ENCODE measurements at places on chromosomes 6 and 20.

- DNase-seq = no peak
Observed at GRCh38 chr6:42200035-42200434, 5.3 kb upstream of the GUCA1B start.

GRCh38 chr6:139470997-139471396, 96.5 kb upstream of the CITED2 start:
- no peak for DNase-seq

DNA sequence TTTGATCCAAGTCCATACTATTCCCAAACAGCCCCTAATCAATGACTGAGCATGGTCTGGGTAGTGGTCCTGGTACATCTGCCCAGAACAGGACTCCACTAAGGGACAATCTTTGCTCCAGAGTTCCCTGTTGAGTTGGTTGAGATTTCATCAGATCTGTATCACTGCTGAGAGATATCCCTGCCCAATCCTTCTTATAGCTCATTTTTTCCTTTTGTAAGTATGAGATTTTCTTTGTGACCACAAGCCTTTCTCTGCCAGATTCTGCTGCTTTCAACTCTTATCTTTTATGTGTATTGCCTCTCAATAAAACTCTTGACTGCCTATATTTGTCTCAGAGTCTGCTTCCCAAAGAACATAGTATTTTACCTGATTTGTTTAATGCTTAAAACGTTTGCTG, 46.2 kb upstream of the LAMA2 start:
- no peak for DNase-seq

DNA sequence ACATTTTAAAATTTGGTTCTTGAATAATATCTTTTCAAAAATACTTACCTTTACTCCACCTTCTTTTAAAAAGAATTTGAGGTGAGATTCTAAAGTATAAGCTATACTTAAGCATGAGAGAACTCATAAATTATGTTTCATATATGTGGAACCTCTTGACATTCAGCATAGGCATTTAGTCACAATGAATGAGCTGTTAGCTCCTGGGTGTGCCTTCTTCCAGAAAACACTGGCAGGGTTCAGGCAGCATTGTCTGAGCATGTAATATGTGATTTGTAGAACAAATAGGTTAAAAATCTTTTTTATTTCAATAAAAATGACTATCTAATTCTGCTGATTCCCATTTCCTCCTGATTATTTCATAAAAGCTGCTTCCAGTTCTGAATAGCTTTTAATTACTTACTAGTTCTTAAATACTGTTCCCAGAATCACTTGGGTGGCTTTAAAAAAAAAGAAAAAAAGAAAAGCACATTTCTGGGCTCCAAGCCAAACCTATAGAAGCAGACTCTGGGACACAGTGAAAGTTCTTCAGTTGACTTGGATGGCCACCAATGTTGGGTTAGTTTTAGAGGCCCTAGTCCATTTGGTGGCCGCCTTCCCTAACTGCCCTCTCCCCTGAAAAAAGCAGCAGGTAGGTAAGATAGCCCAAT, 20.2 kb downstream of the RNF8 start:
- DNase-seq = no peak

- DNase-seq = no peak
Observed at GRCh38 chr6:18062733-18063132, 59.7 kb downstream of the NHLRC1 start.

GRCh38 chr6:43942616-43943015, 172.6 kb downstream of the VEGFA start:
- no peak for DNase-seq

GRCh38 chr20:38905375-38905774, 20.8 kb upstream of the FAM83D start:
- DNase-seq = no peak

- DNase-seq = no peak
Observed at GRCh38 chr6:143298071-143298470, 152.4 kb downstream of the ADAT2 start.

DNA sequence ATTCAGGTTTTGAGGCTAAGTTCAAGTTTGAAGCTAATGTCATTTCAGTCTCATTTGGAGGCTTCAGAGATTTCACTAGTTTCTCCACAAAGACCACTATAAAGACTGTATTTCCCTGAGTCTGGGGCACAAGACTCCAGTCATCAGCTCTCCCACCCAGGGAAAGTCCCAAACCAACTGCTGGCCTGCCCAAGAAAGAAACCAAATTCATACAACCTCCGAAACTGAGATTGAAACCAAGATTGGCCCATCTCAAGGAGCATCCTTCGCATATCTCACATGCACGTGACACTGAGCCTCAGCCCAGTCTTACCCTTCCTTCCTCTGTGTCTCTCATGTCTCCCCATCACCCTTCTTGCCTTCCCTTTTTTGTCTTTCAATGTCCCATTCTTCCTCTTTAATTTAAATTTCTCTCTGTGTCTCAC, 3.5 kb upstream of the LTA start:
- no peak for DNase-seq

DNA sequence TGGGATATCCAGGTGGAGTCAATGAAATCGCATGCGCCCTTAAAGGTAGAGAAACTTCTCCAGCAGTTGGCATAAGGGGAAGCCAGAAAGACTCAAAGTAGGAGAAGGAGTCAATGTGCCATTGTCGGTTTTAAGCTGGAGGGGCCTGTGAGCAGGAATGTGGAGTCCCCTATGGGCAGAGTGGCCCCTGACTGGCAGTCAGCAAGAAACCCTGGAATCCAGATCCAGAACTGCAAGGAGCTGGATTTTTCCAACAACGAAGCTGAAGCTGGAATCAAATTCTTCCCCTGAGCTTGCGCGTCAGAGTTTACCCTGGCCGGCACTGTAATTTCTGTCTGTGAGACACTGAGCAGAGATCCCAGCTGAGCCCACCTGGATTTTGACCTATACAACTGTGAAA, 315.0 kb downstream of the DHX35 start:
- no peak for DNase-seq

GRCh38 chr6:143498428-143498827, 13.1 kb downstream of the FUCA2 start:
- DNase-seq = no peak

DNA sequence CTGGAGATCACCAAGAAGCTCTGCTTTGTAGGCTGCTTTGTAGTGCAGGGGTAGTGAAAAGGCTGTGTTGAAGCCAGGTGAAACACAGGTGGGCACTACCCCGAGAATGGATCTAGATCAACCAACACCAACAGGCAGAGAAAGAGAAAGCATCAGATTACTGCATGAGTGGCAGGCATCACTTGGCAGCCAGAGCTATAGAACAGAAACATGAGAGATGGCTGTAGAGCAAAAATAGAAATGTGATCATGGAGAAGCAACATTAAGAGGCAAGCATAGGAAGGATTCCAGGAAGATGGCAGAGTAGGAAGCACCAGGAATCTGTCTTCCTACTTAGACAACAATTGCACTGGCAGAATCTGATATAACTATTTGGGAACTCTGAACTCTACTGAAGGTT, 311.1 kb upstream of the TCF21 start:
- DNase-seq = no peak

DNA sequence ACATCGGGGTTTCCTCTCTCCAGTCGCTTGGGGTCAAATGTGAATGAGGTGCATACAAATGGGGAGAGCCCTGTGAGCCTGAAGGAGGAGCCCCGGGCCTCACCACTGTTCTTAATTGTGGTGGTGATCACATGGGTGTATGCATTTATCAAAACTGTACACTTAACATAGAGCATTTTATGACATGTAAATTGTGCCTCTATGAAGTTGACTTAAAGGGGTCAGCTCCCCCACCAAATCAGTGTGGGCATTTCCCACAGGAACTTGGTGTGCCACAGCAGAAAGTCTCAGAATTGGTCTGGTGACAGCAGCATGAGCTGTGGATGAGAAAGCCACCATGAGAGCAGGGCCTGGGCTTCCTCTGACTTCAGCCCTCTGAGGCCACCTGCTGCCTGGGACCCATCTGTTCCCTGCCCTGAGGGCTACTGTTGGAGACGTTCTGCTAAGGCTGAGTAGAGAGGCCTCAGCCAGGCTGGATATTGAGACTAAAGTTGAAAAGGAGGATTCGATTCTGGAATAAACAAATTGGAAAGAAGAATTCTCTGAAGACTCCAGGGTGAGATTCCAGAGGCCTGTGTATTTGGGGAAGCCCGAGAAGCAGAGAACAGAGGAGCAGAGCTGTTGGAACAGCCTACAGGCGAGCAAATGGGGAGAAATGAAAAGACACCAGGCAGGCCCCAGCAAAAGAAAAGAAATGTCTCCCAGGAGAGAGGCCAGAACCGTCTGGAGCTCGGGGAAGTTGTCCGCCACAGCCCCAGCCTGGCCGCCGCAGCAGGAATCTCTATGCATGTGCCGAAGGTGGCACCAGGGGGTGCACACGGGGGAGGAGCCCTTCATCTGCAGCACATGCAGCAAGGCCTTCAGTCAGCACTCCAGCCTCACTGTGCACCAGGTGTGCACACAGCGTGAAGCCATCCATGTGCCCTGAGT, 37.6 kb upstream of the XRN2 start:
- DNase-seq = no peak

- no peak for DNase-seq
Observed at GRCh38 chr6:36000451-36000850, 24.0 kb downstream of the SLC26A8 start.

- DNase-seq = peak; percentile 80
Observed at GRCh38 chr6:35497571-35498421, 917 bp upstream of the TEAD3 start.

DNA sequence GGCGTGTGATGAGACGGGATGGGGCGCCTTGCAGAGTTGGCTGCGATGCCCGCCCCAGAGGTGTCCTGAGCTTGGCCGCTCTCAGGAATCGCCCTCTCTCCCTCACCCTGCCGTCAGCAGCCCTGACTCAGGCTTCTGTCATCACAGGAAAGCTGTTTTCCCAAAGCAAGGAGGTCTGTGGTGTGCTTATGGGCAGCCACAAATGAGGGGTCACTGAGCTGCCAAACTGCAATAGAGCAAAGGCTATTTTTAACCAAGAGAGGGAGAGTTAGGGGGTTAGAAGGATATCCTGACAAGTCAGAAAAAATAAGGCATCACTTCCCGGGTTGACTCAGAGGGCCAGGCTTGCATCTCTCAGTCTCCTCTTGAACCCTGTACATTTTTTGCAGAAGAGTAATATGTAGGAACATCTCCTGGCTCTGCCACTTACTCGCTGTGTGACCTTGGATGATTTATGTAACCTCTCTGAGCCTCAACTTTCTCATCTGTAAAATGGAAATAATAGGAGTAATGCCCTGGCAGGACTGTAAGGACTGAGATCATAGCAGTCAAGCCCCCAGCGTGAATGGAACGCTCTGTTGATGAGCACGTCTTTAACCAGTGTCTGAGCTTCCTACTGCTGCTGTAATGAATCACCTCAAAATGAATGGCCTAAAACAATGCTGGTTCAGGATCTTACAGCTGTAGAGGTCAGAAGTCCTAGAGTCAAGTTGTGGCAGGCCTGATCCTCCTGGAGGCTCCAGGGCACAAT, 181.9 kb downstream of the NFATC2 start:
- no peak for DNase-seq

DNA sequence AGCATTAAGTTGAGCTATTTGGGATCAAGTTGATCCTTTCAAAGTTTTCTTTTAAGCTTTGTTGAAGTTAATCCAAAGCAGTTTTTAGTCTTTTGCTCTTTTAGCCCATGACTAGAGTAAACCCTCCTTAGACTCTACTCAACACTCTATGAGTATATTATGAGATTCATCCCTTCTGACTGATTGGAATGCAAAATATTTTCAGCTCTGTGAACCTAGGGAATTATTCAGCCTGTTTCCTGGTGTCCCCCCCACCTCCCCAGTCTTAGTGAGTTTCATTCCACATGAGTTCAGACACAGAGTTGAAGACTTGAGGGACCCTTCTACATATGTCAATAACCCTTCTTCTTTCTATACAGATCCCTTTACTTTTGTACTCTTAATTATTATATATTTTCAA, 413.7 kb downstream of the RFPL4B start:
- no peak for DNase-seq

DNA sequence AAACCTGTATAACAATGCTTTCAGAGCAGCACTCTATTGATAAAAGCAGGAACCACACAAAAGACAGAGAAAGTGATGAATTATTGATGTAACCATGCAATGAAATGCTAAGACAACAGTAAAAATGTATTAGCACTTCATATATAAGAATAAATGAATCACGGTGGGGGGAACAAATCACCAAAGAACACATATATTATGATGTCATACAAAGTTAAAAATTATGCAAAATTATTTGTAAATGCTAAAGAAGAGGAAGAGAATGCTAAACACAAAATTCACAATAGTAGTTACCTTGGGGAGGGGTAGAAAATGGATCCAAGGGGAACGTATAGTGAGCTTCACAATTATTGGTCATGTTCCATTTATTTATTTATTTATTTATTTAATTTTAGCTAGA, 133.9 kb downstream of the KIF13A start:
- no peak for DNase-seq

- DNase-seq = no peak
Observed at GRCh38 chr6:30918670-30919069, 4.6 kb downstream of the VARS2 start.

DNA sequence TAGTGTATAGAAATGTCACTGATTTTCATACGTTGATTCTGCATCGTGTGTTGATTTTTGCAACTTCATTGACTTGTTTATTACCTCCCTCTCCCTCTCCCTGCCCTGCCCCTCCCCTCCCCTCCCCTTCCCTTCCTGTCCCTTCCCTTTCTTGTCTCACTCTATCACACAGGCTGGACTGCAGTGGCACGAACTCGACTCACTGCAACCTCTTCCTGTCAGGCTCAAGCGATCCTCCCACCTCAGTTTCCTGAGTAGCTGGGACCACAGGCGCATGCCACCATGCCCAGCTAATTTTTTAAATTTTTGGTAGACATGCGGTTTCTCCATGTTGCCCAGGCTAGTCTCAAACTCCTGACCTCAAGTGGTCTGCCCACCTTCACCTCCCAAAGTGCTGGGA, 19.2 kb upstream of the PPP1R14C start:
- no peak for DNase-seq

- no peak for DNase-seq
Observed at GRCh38 chr6:13101409-13101808, 226.9 kb downstream of the TBC1D7 start.

- DNase-seq = no peak
Observed at GRCh38 chr6:6564154-6564553, 24.4 kb upstream of the LY86 start.

DNA sequence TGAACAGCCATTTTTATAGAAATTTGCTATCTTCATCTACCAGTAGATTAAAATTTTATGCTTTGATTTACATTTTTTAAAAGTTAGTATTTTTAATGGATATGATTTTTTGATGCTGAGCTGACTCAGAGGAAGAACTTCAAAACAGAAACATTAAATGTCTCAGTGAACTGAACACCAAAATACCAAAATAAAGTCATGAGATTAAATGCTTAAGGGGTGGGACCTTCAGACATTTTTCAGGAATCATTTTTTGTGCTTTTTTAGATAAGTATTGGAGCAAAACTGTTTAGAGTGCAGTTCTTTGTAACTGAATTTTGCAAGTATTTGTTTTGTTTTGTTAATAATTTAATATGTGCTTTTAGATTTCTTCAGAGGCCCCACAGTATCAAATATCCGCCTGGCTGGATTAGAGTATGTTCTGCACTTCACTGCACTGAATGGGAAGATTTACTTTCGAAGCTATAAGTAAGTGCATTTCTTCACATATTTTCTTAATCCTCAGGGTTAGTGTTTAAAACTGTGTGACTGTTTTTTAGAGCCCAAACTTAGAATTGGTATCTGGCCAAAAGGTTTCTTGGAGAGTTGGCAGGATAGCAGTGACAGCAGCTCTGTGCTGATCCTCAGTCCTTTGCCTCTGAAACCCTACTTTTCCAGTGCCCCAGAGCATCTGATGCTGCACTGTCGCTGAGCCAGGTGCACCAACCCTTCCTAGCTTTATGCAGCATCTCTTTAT, 33.7 kb downstream of the RPF2 start:
- DNase-seq = peak; percentile 46

- DNase-seq = no peak
Observed at GRCh38 chr6:56862415-56863175, 92.3 kb upstream of the BEND6 start.

- DNase-seq = no peak
Observed at GRCh38 chr20:59388402-59388801, 88.0 kb downstream of the EDN3 start.

Data from D341Med (cell line).